ENCODE measurements at places on chromosomes 7 and 10. TPM values are rescaled to one million over a fixed set of nuclear protein-coding genes. Genes with fewer than 3 reads are reported as not detected.

DNA sequence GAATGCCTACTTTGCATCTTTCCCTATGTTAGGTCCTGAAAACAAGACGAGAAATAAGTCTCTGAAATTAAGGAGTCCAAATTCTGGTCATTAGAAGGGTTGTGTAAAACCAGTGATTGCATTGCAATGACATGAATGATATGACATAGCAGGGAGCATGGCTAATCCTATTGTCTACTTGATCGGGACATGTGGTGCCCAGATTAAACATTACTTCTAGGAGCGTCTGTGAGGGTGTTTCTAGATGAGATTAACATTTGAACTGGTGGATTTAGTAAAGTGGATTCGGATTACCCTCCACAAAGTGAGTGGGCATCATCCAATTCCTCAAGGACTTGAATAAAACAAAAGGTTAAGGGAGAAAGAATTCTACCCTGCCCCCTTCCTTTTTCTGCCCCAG lies 434.9 kb upstream of the KLF6 start:
- no peak for DNase-seq

GRCh38 chr10:427761-428519 lies 261.5 kb downstream of the DIP2C start:
- no peak for DNase-seq

DNA sequence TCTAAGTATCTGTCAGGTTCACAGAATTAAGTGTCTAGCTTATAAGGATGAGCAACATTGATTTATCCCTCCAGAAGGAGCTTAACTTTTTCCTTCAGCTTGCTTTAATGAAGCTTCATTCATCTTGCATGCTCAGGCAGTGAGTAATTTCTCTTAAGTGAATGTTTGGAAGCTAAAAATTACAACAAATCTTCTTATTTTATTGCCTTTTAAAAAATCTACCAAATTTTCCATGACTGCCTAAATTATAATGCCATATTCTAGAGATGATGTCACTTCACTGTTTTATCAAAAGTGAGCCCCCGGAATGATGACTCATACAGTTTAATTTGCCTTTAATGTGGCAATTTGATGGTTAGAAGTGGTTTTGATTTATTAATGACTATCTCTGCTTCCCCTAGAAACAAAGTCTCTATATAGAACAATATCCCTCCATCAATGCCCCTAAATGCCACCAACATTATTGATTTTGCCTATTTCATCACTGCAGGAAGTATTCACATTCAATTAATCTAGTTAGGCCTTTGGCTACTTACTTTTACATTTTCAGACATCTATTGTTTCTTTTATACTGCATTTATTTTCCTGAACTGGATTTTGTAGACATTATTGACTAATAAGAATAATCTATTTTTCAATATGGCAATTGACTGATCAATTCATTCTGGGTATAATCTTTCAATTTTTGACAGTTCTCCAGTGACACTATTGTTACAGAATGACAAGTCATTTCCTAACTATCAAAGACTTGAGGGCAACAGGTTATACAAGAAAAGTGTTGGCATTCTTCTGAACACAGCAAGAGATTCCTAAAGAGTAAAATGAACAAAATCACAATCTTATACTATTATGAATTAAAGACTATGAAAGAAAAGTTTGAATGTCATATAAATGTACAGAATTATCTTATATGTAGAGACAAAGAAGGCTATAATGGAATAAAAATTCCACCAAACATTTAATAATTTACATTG lies 139.3 kb upstream of the ODAD2 start:
- no peak for DNase-seq

GRCh38 chr7:26278770-26279169 lies 12.9 kb upstream of the SNX10 start:
- DNase-seq, result no peak

PDZD7 gene
- 52.6 TPM for polyA plus RNA-seq

DNA sequence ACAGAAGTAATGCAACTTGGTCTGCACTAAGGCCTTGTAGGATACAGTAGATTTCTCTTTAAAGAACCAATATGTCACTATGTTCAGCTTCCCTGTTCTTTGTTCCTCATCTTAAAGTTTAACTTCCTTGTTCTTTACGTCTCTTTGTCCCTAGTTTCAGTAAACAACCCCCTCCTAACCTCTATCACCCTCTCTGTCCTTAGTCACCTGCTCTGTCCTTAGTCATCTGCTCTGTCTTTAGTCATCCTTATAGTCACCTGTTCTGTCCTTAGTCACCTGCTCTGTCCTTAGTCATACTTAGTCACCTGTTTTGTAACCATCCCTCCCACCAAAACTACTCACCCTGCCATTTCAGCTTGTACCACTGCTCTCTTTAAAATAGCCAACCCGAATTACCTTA lies 144.6 kb upstream of the TMEM106B start:
- peak; percentile 27 for DNase-seq
